ENCODE measurements at places on chromosomes 5 and 9.

DNA sequence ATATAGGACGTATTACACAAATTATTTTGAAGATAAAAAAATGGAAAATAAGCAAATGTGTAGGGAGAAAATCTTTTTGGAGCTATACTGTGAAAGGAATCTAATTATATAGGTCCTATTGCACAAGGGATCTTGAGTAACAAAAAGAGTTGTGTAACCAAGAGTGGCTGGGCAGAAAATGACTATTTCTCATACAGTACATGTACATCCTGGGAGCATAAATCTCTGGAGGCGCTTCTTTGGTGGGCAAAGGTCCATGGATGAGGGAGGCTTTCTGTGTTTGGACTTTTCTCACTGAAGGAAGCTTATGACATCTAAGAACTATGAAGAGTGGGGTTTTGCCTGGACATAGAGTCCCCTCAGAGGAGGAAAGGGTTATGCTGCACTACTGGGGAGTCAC lies 29.8 kb downstream of the ANKS6 start:
- DNase-seq, result no peak

GRCh38 chr5:157290156-157290980 lies 24.4 kb downstream of the CYFIP2 start:
- DNase-seq, result no peak

- no peak for DNase-seq
Observed at GRCh38 chr5:93600409-93601070, 17.5 kb downstream of the NR2F1 start.

GRCh38 chr5:94968507-94969095 lies 316.3 kb downstream of the MCTP1 start:
- no peak for DNase-seq

GRCh38 chr5:77232574-77233358 lies 22.3 kb downstream of the PDE8B start:
- no peak for DNase-seq

- no peak for DNase-seq
Observed at GRCh38 chr5:58871648-58872242, 288.9 kb downstream of the RAB3C start.

GRCh38 chr5:173789031-173789920 lies 98.9 kb upstream of the CPEB4 start:
- DNase-seq, result no peak

DNA sequence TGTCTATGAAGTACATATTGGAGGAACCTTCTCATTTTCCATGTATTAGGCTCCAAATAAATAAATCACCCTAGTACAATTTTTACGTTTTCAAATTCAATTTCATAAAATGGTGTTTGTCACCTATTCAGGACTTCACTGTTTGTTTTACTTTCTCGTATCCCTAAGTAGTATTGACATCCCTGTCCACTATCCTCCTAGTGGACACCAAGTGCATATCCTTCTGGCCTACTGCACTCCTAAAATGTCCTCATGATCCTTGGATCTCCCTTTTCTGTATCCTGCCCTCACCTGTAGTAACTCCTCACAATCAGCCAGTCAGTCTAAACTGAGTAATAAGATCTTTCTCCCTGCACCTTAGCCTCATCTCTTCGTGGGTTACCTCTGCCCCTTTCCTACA lies 539.9 kb downstream of the DMRTA1 start:
- no peak for DNase-seq

GRCh38 chr5:180084638-180085561 lies 13.3 kb upstream of the RNF130 start:
- no peak for DNase-seq

- no peak for DNase-seq
Observed at GRCh38 chr5:158485604-158486081, 614.1 kb downstream of the EBF1 start.

GRCh38 chr9:134127616-134128015 lies 8.3 kb upstream of the WDR5 start:
- no peak for DNase-seq

DNA sequence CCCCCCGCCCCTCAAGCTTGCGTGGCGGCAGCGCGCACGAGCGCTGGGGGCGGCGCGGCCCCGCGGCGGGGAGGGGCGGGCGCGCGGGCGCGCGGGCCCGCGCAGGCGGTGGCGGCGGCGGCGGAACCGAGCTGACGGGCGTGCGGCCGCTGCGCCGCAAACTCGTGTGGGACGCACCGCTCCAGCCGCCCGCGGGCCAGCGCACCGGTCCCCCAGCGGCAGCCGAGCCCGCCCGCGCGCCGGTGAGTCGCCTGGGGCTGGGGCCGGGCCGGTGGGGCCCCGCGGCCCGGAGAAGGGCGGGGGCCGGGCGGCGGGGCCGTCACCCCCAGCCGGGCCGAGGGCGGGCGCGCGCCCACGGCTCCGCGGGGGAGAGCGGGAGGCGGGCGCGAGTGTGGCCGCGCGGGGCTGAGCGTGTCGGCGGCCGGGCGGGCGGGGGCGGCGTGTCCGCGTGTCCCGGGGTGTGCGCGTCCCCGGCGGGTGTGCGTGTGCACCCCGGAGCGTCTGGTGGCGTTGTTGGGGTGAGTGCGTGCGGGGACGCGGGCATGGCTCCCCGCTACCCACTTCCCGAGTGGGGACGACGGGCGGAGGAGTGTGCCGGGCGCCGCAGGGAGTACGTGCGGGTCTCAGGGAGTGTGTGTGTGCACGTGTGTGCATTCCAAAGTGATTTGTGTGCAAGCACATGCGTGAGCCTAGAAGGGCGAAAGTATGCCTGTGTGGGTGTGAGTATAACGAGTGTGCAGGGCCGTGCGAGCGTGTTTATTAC lies at the start of gene NEK6:
Gene NEK6, plus strand, starts transcription at position 106 of the 763 bp plus-strand sequence. CDS start 44,016 bp downstream, outside the sequence.
- DNase-seq, result peak; percentile 30

DNA sequence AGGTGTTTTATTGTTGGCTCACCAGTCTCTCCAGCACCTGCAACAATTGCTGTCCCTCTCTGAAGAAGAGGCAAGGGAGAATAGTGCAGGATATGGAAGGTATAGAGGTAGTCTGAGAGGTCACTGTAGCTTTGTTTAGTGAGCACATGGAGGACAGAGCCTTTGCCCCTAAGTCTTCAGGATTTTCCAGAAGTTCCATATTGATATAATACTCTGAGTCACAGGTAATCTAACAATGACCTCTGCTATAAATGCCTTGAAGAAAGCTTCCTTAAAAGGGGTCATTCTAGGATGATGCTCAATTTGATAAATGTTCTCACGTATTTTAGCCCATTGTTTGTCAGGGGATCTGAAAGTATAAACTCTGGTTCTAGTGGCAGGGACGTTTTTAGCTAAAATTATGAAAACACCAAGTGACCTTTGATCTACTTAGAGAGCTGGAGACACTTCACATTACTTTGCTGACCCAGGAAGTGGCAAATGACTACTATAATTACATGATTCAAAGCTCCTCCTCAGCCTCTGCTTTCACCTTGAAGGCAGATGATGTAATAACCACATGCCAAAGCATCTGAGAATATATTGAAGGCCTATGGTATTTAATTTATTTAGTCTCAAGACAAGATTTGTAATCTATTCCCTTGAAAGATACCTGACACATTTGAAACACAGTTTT lies 366.9 kb upstream of the NUDT12 start:
- no peak for DNase-seq

GRCh38 chr9:89523948-89524347 lies 26.0 kb upstream of the SEMA4D start:
- DNase-seq, result peak; percentile 40

DNA sequence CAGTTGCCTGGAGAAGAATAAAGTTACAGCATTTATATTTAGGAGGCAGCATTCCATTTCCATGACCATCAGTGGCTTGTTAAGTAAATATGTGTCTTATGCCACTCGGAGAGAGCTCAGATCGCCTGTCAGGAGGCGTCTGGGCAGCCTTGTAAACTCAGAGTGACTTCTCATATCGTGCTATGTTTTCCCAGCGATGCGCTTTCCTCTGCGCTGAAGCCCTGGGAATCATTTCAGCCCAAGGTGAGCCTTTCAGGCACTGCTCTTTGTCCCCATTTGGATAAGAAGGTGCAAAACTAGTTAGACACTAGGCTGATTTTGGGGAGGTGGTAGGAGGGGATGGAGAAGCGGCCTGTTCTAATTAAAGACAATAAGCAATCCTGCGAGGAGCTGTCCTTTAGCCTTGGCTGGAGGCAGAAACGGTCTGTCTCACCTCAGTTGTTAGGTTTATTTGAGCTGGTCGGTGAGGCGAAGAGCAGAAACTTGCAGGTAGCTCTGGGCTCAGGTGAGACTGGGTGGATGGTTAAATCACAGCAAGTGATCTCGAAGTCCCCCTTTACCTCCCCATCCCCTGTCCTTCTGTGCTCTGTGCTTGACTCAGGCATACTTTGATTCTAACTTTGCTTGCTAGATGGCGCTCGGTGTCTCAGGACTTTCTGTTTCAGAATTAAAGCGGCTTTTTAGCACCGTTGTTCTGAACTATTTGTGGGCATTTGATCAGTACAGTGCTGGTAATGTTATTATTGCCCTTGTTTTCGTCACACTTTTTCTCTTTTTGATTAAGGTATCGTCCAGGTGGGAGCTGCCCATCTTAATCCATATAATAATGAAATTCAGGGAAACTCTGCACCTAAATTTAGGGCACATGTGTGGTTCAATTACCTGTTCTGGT lies 24.6 kb downstream of the NR2F1 start:
- DNase-seq, result no peak

DNA sequence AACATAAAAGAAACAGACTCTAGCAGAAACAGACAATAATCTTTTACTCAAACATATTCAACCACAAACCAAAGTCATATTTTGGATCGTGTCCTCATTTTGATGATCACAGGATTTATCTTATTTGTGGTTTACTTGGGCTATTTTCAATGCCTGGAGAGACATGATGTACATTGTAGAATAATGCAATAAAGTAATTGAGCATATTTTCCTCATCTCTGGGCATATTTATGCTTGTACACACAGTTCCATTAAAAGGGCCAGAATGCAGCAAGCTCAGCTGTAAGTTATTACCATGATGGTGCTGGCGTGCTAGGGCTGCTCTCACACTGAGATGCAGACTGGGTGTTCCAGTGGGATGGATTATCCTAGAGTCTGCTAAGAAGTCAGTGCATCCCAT lies 456.7 kb downstream of the TLE4 start:
- DNase-seq, result no peak

GRCh38 chr9:127267793-127268525 lies 3.4 kb downstream of the GARNL3 start:
- DNase-seq, result no peak

- no peak for DNase-seq
Observed at GRCh38 chr9:119974026-119974425, 604.8 kb upstream of the BRINP1 start.

GRCh38 chr5:90803876-90804275 lies 245.3 kb downstream of the ADGRV1 start:
- DNase-seq, result no peak

GRCh38 chr9:7653262-7653661 lies 146.3 kb downstream of the DMAC1 start:
- no peak for DNase-seq
